GM18507 (cell line): ENCODE measurements at places on chromosomes 16 and 17.

- no peak for DNase-seq
Measured at GRCh38 chr17:681316-681715, 33.3 kb downstream of the VPS53 start.

- DNase-seq, result no peak
Measured at GRCh38 chr17:75492555-75493168, 22.7 kb downstream of the CASKIN2 start.

GRCh38 chr16:24102209-24102660, 153.9 kb upstream of the CACNG3 start:
- DNase-seq, result no peak

- no peak for DNase-seq
Measured at GRCh38 chr16:12341423-12341822, 364.9 kb downstream of the SNX29 start.

- DNase-seq, result no peak
Measured at GRCh38 chr17:15124746-15125145, 140.4 kb downstream of the PMP22 start.

DNA sequence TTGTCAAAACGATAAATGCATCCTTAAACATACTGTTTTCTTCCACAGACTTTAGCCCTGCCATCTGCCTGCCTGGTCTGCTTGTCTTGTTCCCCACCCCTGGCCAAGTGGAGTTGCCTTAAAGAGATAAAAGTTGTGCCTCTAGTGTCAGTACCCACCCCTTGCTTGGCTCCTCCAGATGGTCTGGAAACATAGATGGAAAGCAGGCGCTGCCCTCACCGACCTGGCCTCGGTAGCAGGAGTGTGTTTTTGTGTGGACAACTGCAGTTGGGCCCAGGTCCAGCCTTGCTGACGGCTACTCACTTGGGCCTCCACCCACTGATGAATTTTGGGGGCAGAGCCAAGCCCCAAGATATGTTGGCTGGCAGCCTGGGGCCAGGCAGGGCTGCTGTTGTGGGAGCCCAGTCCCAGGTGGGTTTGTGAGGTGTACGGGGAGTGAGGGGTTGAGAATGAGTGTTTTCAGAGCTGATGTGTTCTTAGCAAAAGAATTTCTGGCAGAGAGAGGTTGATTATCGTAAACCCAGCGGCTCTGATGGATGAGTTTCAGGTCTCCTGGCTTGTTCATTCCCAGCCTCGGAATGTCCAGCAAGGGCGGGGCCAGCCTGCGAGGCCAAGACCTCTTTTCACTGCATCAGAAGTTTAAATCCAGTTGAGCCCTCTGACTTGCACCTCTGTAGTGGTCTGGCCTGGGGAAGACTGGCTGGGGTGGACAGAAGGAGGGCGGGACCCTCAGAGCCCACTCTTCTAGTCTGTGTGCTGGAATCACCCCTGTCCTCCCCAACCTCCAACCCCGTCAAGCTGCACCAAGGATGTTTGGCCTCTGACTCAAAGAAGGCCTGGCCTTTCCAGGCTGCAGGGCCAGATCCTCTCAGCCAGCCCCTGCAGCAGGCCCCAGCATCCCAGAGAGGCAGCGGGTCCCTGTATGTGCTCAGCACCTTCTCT, 179.7 kb downstream of the RAB11FIP4 start:
- no peak for DNase-seq
